ENCODE measurements at places on chromosomes 5 and 9.

DNA sequence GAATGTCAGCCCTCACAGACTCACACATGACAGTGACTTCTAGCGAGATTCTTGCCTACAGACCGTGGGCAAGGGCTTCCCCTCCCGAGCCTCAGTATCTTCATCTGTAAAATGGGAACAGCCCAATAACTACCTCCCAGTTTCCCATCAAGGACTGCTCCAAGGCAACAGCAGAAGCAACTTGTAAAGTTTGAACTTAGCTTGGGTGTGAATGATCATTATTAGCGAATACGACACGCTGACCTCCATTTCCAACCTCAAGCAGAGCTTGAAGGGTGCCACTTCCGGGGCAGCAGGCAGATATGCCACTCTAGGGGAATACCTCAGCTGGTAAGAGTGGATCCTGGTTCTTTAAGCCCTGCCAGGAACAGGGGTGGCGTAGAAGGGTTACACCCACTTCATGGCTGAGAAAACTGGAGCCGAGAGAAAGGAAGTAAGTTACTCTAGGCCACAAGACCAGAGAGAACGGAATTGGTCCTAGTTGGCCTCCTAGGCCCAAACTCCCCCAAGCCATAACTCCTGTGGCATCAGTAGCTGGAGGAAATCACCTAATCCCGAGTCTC is 2.0 kb downstream of the RNF44 start:
- no peak for DNase-seq

DNA sequence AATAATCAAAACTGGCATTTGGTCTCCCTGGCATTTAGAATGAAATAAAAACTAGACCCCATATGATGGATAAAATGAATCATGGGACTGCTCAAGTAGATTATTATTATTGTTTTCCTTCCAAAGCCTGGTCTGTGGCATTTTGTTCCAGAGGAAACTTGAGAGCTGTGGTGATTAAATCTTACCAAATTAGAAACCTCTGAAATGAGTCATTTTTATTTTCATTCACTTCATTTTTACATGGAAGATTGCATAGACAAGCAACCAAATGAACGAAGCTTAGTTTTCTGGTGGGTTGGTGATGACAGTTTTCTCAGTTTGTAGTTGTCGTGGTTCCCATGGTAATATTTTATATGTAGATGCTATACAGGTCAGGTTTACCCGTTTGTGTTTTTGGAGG is 23.4 kb downstream of the PAM start:
- no peak for DNase-seq

DNA sequence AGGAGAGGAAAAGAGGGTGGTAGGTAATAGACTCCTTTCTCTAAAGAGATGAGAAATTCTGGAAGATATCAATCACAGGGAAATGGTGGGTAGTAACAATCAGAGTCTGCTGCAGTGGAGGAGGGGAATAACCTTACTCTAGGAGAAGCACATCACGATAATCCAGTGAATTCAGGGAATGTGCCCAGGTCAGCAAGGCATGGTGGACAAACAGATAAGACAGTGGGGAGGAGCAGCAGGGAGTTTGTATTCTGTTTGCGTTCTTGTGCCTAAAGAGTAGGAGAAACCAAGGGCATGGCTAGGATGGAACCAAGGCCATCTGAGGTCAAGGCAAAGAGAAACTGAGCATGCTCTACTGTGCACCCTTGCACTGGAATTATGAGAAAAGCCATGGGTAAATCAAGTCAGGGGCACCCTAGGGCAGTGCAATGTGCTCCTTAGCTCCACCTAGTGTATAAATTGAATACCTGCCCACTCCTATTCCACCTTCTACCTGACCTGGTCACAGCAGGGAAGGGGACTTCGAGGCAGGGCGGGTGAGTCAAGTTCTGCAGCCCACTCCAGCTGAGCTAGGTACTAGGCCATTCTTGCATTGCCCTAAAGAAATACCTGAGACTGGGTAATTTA is 31.6 kb downstream of the RETREG1 start:
- no peak for DNase-seq

DNA sequence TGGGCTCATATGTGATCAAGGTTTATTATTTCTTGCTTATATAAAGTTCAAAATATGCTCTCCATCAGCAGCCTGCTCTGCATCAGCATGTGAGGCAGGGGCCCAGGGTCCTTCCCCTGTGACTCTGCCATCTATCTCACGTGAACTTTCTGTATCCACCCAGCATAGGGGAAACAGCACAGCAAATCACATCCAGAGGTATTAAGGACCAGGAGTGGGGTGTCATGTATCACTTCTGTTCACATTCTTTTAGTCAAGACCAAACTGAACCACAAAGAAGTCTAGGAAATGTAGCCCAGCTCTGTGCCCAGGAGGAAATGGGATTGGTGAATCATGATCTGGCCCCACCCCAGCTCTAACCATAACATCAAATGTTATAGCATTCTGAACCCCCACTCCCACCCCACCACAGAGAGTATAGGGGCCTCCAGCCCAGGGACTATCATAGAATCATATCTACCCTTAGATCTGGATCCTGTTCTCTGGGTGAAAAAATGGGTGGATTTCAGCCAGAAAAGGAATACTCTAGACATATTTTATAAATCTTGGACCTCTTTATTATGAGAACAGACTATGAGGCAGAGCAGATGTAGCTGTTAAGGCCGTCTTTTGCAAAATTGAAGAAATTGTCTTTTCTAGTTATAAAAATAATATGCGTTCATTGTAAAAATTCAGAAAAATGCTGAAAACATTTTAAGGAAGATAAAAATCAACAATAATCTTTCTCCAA is 473.7 kb downstream of the ARHGEF28 start:
- DNase-seq: no peak

- DNase-seq: no peak
Measured at GRCh38 chr5:31990701-31991110, 183.4 kb downstream of the GOLPH3 start.

- no peak for DNase-seq
Measured at GRCh38 chr5:134997015-134997414, 29.3 kb downstream of the CATSPER3 start.

GRCh38 chr9:129864991-129865647 is 29.9 kb downstream of the USP20 start:
- no peak for DNase-seq

GRCh38 chr5:7000310-7000709 is 287.1 kb downstream of the TENT4A start:
- no peak for DNase-seq

DNA sequence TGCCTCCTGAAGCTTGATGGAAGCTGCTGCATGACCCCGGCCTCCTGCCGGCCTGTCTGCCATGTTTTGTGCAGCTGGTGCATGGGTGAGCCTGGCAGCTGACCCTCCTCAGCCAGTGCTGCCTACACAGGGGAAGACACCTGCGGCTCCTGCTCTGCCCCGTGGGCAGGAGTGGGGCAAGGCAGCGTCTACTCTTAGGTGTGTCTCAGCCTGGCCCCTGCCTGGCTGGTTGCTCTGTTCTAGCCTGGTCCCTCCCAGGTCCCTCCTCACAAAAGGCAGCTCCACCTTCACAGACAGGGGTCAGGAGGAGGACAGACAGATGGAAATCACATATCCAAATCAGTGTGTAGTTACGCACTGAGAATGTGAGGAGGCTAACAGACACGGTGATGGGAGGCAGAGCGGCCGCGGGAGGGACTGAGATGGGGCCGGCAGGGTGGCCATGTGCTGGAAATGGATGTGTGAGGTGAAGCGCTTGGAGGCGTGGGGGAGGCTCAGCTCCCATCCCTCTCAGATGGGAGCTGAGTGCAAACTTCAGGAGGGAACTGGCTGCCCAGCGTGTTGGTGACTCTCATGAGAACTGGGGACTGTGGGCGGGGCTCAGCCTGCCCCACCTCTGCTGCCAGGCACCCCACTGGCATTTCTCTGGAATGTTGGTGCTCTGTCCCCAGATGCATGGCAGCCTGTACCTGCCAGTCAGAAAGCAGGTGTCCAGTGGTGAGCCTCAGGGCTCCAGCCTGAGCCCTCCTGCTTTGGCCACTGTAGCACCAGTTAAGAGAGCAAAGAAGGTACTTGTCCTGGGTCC is 43.4 kb downstream of the PPARGC1B start:
- no peak for DNase-seq

DNA sequence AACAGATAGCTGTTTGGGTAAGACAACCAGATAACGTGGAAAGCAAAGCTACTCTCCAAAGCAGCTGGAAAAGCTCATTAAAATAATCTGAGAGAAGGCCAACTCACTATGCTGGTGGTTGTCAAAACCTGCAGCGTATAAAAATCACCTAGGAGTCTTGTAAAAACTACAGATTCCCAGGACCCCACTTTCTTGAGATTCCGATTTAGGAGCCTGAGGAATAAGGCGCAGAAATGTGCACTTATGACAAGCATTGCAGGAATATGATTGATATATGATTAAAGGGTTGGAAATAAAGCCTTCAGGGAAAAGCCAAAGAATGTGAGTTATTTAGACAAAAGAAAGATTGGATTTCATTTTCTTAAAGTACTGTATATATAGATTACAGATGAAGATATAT is 285.0 kb upstream of the PTGER4 start:
- DNase-seq: no peak

All from T-helper 2 cell (primary cell).